ENCODE measurements at places on chromosomes 3 and 15. TPM values are rescaled to one million over a fixed set of nuclear protein-coding genes. Genes with fewer than 3 reads are reported as not detected.

- no peak for DNase-seq
Observed at GRCh38 chr15:67415181-67415580, 105.8 kb upstream of the C15orf61 start.

GRCh38 chr15:70625438-70625837 is 137.9 kb downstream of the UACA start:
- no peak for DNase-seq

DNA sequence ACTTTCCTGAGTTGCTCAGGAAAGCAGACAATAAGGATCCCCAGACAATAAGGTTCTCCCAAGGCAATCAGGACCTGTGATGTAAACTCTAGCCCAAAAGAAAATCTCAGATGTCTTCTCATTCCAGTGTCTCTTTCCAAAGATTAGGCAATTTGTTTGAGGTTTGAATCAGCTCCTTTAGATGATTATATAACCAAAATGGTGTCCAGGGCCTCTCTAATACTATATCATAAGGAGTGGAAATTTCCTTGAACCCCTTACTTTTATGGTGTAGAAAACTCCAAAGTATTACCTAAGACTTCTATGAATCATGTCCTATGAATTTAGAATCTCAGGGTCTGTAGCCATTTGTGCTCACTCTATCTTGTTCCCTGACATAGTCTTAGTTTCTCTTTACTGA is 65.9 kb downstream of the GPR176 start:
- DNase-seq = no peak

DNA sequence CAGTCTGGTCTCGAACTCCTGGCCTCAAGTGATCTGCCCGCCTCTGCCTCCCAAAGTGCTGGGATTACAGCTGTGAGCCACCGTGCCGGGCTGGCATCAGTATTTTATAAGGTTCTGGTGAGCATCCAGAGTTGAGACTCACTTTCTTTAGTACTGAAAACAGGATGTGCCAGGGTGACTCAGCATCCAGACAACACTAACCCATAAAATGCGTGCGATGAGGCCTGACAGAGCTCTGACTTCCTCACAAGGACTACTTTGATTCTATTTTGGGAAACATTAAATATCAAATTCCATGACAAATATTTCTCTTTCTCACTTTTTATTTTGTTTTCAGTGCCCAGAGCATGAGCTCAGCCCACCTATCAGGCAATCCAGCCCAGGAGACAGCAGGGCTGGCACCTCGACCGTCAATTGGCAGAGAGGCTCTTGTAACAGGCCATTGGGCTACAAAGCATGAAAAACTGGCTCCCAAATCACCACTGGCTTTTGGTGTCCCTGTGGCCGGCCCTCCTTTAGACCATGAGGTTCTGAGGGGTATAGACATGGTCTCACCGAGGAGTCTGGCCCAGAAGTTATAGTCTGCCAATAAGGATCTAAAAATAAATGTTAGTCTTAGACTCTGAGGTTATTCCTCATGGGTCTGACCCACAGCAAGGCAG is 75.0 kb downstream of the FEM1B start:
- peak; percentile 72 for DNase-seq

DNA sequence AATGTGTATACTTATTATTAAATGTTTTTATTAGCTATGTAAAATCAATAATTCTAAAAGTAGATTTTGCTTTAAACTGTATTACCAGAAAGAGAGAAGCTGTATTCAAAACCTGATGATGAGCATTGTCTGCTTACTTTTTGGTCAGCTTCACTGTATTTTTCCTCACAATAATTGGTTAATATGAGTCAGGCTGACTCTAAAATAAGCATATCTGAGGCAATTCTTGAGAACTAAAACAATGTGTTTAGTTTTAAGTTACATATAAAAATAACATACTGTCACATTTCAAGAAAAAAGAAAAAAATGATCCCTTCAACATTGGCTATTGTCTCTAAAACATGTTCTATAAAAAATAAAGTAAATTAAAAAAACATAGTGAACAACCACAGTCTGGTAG is 66.1 kb downstream of the EPHA3 start:
- DNase-seq = no peak

DNA sequence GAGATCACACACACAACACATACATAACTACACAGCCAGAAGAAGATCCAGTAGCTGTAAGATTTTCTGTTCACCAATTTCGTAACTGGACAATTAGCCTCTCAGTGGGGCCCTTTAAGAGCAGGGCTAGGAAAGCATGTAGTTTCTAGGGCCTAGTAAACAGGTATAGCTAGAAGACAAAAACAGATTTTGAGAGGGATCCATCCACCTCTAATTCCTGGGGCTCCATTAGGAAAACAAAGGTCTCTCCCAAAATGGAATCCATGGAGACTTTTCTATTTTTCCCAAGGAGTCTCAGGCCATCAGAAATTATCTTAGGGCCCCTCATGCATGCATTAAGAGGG is 10.5 kb downstream of the KIF15 start:
- DNase-seq = no peak

- DNase-seq = no peak
Observed at GRCh38 chr3:77446084-77446483, 406.2 kb downstream of the ROBO2 start.

GRCh38 chr3:131630097-131630496 is 127.3 kb upstream of the MRPL3 start:
- DNase-seq = no peak

GRCh38 chr15:96593735-96594134 is 263.2 kb downstream of the NR2F2 start:
- no peak for DNase-seq

DNA sequence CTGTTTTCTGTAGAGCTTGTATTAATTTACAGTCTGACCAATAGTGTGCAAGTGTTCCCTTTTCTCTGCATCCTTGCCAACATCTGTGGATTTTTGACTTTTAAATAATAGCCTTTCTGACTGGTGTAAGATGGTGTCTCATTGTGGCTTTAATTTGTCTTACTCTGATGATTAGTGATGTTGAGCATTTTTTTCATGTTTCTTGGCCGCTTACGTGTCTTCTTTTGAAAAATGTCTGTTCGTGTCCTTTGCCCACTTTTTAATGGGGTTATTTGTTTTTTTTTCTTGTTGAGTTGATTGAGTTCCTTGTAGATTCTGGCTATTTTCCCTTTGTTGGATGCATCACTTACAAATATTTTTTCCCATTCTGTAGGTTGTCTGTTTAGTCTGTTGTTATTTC is 7.6 kb upstream of the ACOX2 start:
- no peak for DNase-seq

DNA sequence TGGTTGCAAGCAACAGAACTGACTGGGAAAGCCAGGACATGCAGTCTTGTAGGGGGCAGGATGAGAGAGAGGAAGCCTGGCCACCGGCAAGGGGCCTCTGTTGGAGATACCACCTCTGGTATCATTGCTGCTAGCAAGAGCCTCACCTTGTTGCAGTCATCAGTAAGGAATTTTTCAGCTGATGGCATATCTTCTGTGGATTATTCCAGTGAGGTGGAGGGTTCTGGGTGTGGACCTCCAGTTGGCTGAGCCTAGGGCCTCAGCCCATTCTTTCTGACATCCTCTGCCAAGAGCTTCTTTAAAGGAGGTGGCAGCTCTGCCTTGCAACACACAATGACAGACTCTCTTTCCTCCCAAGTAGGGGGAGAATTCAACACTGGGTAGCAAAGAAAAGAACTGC is 128.9 kb downstream of the AQP9 start:
- no peak for DNase-seq

GRCh38 chr15:69723404-69724096 is 270.9 kb downstream of the RPLP1 start:
- no peak for DNase-seq

DNA sequence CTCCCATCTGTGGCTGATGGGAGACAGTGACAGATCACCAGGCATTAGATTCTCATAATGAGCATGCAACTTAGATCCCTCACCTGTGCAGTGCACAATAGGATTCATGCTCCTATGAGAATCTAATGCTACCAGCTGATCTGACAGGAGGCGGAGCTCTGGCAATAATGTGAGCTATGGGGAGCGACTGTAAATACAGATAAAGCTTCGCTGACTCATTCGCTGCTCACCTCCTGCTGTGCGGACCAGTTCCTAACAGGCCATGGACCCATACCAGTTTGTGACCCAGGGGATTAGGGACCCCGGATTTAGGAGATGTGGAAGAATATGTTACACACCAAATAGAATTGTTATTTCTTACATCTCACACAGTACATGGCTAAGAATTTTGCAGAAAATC is 6.7 kb downstream of the ARGFX start:
- no peak for DNase-seq

The CDHR4 gene
- total RNA-seq = 0.08 TPM

The NCEH1 gene
- total RNA-seq = 6.8 TPM

The TMEM108 gene
- not detected for total RNA-seq

The ALDH1L1 gene
- total RNA-seq = not detected

The PTX3 gene
- total RNA-seq = 0.40 TPM

The RPL14 gene
- 2,359 TPM for total RNA-seq

The PAQR9 gene
- not detected for total RNA-seq
